Ureter (tissue), 1 donor: ENCODE measurements at places on chromosomes 4 and X.
A peak's percentile ranks its signal among the peaks of the same experiment; 100 is the strongest.

GRCh38 chr4:138193963-138194362 lies 48.2 kb downstream of the SLC7A11 start:
- no peak for DNase-seq

DNA sequence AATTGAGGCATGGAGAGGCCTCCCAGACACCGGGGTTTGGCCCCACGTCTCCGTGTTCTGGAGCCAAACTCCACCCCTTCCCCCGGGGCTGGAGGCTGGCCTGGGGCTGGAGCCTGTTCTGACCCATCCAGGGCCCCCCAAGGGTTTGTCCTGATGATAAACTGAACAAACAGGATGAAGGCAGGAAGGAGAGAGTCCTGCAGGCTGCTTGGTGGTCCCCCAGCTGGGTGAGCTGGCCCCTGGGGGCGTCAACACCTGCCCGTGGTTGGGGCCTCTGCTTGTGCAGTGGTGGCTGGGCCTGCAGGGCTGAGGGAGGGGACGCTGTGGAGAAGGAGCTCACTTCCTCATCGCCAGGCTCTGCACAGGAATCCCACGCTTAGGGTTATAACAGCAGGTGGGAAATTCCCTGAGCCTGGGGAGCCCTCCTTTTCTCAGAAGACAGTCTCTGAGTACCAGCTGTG lies 2.3 kb downstream of the SH3TC1 start:
- no peak for DNase-seq

DNA sequence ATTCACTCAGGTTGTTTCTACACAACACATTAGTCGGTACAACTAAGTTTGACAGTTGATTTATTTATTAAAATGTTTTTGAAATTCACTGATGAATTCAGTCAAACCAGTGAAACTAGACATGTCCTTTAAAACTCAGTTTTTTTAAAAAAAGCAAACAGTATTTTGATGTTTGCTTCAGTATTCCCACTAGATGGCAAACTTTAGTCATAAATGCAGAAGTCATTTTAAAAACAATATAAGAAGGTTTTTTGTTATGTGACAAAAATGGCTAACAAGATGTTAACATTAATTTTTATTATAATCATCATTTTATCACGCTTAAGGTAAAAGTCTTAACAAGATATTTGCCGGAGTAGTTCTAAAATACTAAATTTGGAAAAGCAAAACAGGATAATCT lies 1337.8 kb upstream of the DIAPH2 start:
- DNase-seq = no peak

DNA sequence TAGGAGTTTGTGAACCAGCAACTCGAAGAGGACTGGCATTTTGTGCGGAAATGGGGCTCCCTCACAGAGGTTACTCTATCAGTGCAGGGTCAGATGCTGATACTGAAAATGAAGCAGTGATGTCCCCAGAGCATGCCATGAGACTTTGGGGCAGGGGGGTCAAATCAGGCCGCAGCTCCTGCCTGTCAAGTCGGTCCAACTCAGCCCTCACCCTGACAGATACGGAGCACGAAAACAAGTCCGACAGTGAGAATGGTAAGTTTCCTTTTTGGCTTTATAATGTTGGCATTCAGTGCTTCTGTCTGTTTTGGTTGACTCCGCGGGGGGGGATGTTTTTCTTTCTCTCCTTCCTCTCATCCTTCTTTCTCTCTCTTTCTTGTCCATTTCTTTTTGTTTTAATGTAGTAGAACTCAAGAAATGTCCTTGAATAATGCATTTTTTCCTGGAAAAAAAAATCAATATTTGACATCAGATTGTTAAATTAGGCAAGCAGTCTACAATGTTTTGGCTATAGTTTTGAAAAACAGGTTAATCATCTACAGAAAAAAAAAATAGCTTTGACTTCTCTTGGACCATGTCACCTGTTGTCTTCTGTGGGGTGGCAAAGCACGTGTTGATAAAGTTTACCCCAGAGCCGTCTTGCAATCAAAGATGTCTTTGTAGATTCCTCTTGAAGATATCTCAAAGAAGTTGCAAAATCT lies 103.6 kb downstream of the TENM3 start:
- no peak for DNase-seq

GRCh38 chr4:78363031-78363570 lies 188.5 kb upstream of the ANXA3 start:
- no peak for DNase-seq

DNA sequence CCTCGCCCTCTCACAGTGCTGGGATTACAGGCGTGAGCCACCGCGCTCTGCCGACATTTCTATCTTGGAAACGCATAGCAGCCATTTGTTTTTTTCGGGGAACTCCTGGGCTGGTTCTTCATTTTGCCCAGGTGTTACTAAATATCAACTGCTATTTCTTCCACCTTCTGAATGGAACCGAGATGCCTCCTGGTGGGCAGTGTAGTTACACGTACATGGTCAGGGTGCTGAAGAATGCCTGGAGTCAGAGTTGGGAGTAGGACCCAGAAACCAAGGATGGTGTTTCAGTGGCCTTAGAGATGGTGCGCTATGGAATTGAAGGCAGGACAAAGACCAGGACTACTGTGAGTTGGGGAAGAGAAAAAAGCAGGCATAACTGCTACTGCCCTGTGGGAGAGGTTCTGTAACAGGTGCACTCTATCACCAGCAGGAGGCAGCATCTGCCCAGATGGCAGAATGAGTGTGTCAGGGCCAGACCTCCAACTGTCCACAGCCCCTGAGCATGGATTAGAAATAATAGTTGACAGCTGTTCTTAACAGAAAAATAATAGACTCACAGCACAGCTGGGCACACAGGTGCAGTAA lies 81.7 kb downstream of the ZC4H2 start:
- no peak for DNase-seq

- no peak for DNase-seq
Measured at GRCh38 chr4:5747738-5748375, 36.9 kb downstream of the EVC start.

DNA sequence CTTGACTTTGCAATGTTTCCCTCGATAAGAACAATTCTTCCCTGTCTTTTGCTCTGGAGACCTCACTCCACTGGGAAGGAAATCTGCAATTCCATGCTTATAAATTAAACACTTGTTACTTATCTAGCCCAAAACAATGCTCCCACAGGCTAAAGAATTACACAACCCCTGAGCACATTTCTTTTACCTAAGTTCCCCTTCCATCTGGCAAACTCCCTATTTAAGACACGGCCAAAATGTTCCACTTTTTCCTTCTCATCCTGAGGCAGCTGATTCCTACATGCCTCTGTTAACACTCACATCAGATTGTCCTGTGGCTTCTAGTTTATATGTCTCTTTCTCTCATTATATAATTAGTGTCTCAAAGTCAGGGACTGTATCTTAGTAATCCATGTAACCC lies 211.7 kb downstream of the COX18 start:
- DNase-seq = no peak

GRCh38 chr4:100391863-100392262 lies 126.0 kb downstream of the EMCN start:
- no peak for DNase-seq

- no peak for DNase-seq
Measured at GRCh38 chrX:10111364-10112148, 45.2 kb upstream of the CLCN4 start.

DNA sequence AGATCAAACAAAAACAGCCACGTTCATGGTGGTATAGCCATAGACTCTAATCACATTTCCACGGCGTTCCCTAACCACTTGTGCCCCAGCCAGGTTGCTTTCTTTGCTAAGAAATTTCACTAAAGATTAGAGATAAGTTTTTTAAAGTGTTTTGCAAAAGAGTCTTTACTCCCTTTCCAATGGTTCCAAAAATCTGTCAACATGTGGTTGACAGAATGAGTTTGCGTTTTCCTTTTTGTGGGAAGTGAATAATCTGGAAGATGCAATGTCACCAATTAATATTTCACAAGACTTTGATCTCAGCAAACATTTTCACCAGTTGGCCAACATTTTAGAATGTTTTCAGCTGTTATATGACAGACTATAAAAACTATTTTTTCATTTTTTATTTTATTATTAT lies 35.3 kb downstream of the CXCL1 start:
- DNase-seq = no peak

- no peak for DNase-seq
Measured at GRCh38 chr4:2280531-2281300, 18.8 kb upstream of the MXD4 start.

GRCh38 chrX:37594755-37595382 lies 23.4 kb downstream of the LANCL3 start:
- DNase-seq = no peak

- DNase-seq = no peak
Measured at GRCh38 chrX:105876658-105877057, 54.3 kb downstream of the NRK start.

DNA sequence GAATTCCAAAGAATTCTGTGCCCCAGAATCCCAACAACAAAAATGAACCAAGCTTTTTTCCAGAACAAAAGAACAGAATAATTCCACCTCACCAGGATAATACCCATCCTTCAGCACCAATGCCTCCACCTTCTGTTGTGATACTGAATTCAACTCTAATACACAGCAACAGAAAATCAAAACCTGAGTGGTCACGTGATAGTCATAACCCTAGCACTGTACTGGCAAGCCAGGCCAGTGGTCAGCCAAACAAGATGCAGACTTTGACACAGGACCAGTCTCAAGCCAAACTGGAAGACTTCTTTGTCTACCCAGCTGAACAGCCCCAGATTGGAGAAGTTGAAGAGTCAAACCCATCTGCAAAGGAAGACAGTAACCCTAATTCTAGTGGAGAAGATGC lies 161.6 kb downstream of the AFF2 start:
- DNase-seq = no peak

DNA sequence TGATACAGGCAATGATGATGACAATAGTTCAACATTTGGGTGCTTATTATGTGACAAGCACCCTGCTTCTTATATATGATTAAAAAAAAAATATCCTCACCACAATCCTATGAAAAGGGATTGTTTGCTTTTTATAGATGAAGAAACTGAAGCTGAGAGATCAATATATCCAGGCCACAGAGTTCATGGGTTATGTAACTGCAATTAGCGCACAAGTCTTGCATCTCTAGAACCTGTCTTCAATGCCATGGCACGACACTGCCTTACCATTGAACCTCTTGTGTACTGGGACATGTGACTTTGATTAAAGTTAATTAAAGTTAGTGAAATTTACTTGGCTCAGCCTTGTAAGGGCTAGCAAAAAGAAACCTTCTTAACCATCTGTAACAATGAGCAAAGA lies 599.7 kb downstream of the ADGRL3 start:
- DNase-seq = no peak

DNA sequence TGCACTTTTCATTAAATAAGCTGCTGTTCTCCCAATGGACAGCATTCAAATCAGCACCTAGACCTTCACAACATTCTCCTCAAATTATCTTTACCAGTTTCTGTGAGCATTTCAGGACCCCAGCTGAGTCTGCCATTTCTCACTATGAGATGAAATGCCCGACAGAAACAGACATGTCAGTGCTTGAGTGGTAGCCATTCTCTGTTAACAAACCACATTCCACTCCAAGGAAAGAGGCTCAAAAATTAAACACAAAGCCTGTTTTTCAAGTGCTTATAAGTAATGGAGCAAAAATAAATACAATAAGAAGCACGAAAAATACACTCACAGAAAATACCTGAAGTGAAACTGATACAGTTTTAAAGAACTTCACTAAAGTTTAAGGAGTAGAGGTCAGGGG lies 320.2 kb upstream of the PRPS2 start:
- DNase-seq = no peak

- no peak for DNase-seq
Measured at GRCh38 chr4:156019246-156019645, 65.6 kb upstream of the CTSO start.

GRCh38 chrX:37785569-37785968 lies 5.7 kb downstream of the CYBB start:
- no peak for DNase-seq

GRCh38 chr4:111453216-111453615 lies 692.0 kb upstream of the FAM241A start:
- no peak for DNase-seq

DNA sequence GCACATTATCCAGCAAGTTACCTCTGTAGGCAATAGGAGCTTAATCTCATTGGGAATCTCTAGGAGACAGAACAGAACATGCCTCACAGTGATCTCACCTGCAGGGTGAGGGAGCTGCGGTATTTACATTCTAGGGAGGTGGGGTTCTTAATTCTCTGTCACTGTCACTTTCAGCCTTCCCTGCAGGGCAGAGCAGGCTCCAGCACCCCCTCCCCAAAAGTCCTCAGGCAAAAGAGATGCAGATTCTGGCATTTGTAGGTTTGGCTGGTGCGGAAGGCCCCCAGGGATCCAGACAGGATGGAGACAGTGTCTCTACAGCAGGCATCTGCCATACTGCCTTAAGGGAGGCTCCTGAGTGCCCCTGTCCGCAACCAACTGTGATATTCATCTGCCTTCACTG lies 166.4 kb upstream of the ATP6AP2 start:
- DNase-seq = no peak

GRCh38 chr4:80201252-80202151 lies 4.2 kb downstream of the PRDM8 start:
- peak; percentile 49 for DNase-seq

GRCh38 chr4:44756559-44756958 lies 30.2 kb upstream of the GNPDA2 start:
- no peak for DNase-seq

GRCh38 chr4:7844594-7844991 lies 95.1 kb downstream of the AFAP1 start:
- DNase-seq = no peak

GRCh38 chrX:10169175-10169574 lies 12.4 kb downstream of the CLCN4 start:
- no peak for DNase-seq

GRCh38 chrX:43666311-43666912 lies 10.3 kb downstream of the MAOA start:
- no peak for DNase-seq

DNA sequence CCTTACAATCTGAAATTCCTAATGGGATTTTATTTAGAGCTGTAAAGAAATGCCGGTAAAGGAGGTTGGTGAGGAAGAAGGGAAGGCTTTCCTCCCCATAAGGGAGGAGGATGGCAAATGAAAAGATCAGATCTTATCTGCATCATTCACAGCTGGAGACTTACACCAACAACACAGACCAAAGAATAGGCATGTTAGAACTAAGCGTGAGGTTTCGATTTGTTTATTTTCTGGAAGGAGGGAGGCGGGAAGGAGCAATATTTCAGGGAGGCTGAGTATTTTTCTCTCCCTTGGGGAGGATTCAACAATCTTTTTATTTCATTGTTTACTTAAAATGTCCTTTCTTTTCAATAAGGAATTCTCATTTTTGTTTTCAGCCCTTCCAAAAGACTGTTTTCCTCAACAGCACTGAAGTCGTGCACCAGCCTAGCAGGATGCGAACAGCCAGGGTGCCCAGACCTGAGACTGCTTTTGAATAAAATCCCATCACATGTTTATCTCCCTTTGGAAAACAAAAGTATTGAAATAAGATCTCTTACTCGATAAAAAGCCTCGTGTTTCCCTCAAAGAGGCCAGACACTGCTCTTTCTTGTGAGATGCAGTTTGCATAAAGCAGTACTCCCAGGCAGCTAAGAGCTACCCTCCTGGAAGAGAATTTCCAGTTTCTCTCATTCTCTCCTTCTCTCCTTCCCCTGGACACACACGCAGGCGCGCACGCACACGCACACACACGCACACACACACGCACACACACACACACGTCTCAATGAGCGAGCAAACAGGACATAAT lies 236.1 kb downstream of the MGST2 start:
- DNase-seq = no peak

- no peak for DNase-seq
Measured at GRCh38 chrX:2540426-2540947, 39.7 kb upstream of the DHRSX start.
